ENCODE measurements at places on chromosomes 16 and 17.

DNA sequence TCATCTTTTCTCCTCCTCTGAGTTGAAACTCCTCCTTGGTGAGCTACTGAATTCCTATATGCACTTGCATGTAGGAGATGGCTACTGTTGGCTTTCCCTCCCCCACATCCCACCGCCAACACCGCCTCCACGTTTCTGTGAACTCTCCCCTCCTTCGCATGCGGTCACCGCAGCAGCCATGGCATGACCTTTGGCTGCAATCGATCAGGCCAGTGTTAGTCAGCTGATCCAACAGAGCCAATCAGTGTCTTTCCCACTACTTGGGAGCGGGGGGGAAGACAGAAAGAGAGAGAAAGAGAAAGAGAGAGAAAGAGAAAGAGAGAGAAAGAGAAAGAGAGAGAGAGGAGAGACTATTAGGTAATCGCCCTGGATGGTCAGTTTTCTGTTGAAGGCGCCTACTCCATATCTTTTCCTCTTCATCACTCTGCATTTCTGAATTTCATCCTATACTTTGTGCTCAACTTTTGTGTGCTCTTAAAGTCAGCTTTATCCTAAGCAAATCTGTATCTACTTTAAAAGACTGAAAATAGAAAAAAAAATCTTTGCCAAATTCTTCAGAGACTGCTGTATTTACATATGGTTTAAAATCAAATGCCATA, 22.7 kb downstream of the ASGR1 start:
- DNase-seq = no peak

- DNase-seq = no peak
These were observed 577.1 kb upstream of the CDH5 start for GRCh38 chr16:65789161-65789945.

DNA sequence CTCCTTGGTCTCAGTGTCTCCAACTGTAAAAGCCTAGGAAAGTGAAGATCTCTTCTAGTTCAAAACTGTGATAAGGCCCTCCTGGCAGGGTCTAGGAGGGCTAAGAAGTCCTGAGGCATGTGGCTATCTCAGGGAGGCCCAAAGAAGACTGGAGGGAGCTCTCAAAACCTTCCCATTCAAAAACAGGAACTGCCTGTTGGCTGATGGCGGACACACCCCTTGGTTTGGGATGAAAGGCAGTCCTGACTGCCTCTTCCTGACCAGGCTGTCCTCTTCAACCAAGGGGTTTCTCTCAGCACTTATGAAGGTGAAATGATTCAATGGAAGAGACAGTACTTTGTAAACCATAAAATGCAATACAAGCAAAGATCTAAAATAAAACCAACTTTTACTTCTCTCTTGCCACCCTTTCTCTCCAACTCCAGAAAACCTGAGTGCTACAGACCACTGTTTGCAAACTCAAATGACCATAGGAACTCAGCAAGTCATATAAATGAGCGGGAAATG, 4.7 kb downstream of the ZNF764 start:
- DNase-seq = no peak

GRCh38 chr17:35069311-35069710, 5.8 kb upstream of the RFFL start:
- DNase-seq = no peak

DNA sequence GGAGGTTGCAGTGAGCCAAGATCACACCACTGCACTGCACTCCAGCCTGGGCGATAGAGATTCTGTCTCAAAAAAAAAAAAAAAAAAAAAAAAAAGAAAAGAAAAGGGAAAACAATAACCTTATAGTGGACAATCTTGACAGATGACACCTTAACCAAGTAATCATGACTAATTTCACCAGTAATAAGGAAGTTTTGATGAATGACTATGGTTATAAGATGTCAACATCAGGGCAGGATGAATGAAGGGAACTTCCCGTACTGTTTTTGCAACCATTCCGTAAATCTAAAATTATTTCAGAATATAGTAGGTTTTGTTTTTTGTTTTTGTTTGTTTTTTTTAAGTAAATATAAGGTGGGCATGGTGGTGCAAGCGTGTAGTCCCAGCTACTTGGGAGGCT, 23.0 kb downstream of the GSPT1 start:
- DNase-seq = no peak

DNA sequence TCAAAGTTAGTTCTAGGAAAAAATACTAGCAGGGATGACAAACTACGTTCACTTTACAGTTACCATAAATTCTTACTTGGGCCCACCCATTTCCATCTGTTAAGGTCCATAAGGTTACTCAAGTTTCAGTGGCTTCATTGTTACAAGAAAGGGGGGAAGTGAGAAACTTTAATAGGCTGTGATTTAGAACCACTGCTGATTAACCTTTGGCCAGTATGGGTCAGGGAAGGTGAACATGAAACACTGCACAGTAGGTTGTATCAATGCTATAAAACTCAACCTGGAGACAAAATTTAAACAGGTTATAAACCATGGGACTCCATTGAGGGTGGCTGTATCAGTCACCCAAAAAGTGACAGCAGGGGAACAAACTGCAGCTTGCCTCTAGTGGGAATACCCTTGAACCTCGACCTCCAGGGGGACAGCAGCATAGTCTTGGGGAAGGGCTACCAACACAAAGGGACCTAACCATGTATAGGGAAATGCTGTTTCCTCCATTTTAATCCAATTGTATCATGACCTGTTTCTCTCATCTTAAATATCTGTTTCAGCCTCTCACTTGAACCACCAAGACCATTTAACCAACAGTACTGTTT, 10.4 kb downstream of the PTRH2 start:
- DNase-seq = no peak

GRCh38 chr16:28089992-28090365, 26.5 kb upstream of the GSG1L start:
- DNase-seq = no peak

DNA sequence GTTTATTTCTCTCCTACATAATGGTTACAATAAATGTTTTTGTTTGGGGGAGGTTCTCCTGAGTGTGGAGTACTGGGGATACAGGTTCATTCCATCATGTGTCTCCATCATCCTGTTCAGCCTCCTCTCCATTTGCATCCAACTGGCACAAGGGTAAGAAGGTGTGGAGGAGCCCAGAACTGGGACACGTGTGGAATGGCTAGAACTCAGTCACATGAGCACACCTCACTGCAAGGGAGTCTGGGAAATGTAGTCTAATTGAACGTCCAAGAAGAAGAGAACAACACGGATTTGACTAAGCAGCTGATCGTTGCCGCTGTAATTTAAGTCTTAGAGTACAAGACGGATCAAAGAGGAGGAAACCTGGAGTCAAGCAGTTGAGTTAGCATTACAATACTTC, 6.1 kb downstream of the OR1A1 start:
- DNase-seq = no peak

DNA sequence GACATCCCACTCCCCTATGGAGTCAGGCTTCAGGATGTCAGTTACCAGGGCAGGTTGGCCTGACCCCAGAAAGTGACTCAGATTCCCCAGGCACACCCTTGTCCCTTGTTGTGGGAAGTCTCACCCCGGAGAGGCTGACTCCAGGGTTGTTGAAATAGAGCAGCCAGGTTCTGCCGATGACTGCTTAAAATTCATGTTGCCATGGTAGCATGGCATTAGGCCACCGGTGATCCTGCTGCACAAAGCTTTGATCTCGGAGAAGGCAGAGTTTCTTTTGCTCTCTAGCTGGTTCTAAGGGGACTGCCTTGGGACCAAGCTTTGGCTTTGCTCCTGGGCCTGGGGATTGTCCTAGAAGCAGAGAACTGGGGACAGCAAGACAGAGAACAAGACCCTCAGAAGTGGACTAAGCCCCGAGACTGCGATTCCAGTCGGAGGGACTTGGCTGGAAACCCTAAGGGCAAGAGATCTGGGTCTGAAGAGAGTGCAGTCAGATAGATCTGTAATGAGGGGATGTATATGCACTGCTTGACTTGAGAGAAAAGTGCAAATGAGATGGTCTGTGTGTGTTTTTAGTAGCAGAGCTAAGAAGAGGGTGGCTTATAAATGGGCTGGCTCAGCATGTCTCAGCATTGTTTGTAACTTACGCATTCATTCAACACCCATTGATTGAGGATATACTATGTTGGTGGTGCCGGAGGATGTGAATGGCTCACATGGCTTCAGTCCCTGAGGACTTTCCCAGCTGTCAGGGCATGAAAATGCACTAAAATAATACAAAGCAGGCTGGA, 106.9 kb downstream of the RGS9 start:
- DNase-seq = no peak

DNA sequence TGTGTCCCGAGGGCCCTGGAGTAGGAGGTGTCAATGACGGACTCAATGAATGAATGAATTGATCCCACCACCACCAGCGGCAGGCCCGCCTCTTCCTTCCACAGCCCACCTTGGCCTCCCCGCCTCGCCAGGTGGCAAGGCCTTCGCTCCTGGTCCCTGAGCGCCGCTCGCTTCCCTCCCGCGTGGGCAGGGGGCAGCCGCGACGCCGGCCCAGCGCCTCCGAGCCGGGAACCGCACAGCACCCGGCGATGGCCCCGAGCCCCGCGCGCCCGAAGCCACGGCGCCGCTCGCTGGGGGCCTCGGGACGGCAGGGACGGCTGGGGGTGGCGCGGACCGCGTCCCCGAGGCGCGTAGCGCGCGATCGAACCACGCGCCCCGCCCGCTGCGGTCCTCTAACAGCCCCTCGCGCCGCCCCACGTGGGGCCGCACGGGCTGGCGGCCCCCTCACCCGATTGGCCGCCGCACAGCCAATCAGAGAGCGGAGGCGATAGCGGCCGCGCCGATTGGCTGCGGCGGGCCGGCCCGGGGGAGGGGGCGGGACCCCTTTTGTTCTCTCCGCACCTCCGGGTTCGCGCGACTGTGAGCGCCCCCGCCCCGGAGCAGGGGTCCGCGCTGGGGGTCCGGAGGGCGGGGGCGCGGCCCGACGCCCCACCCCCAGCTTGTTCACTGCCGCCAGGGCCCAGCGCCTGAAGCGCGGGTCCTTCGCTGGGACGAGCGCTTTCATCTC, 31.4 kb downstream of the ACTG1 start:
- DNase-seq = no peak

DNA sequence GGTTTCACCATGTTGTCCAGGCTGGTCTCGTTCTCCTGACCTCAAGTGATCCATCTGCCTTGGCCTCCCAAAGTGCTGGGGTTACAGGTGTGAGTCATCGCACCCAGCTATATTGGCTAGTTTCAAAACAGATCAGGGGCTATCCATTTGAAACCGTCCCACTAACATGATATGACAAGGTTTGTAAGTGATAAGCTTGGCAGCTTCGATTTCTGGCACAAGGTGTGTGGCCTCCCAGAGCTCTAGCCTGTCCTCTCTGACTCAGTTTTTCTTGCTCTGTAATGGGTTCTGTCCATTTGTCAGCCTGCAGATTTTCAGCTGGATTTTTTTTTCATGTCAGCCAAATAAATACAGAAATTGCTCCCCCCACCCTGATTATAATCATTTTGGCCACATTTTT, 31.8 kb upstream of the TENT4B start:
- no peak for DNase-seq

DNA sequence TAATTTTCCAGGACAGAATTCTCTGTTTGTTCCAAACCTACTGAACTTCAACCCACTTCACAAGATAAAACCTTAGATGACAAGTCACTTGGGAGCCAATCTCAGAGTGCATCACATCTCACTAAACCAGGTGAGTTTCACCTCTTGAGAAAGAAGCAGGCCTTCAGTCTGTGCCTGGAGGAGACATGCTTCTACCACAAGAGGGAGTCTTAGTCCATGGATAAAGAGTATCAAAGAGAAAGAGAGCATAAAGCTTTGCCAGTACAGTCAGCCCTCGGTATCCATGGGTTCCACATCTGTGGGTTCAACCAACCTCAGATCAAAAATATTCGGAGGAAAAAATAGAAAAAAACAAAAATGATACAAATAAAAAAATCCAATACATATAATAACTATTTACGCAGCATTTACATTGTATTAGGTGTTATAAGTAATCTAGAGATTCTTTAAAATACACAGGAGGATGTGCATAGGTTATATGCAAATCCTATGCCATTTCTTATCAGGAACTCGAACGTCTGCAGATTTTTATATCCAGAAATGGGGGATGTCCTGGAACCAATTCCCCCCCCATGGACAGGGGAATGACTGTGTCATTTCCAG, 37.7 kb downstream of the DUSP14 start:
- no peak for DNase-seq

DNA sequence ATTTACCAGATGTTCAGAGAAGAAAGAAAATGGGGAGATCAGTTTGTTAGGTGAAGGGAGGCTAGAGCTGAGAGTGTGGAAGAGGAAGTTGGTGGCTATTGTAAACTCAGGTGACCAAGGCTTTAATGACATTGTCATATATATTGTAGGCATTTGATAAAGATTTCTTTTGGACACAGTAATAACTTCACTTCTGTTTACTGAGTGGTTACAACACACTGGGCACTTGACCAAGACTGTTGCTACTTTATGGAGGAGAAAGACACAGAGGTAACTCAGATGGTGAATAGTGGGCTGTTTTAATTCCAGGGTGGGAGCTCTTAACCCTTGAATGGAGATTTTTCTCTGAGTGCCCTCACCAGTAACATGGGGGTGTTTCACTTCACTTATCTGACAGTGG, 46.0 kb downstream of the TNRC6A start:
- DNase-seq = no peak

All from AG04449 (cell line).